Activated naive CD4-positive, alpha-beta T cell treated with anti-CD3 and anti-CD28 coated beads, Interleukin-2, amount 50 U/mL, for 72 hours (primary cell): ENCODE measurements at places on chromosomes 4 and X. TPM values are rescaled to one million over a fixed set of nuclear protein-coding genes. Genes with fewer than 3 reads are reported as not detected.
A peak's percentile ranks its signal among the peaks of the same experiment; 100 is the strongest.

The SATL1 gene
- not detected for total RNA-seq

- no peak for DNase-seq
These were observed 133.3 kb upstream of the PJA1 start for GRCh38 chrX:69298466-69299140.

DNA sequence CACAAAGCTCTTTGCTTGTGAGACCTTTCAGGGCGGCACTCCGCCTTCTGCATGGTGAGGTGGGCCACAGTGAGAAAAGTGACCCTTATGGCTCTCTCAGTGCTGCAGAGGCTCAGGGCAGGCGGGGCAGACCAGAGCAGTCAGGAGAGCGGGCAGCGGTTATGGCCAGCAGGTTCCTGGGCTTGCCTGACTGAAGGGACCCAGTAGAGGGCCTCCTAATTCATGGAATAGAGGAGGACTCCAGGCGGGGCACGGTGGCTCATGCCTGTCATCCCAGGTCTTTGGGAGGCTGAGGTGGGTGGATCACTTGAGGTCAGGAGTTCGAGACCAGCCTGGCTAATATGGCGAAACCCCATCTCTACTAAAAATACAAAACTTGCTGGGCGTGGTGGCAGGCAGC is 91.4 kb downstream of the CLNK start:
- DNase-seq = no peak

- no peak for DNase-seq
These were observed 482.8 kb upstream of the HTR2C start for GRCh38 chrX:114101081-114101480.

DNA sequence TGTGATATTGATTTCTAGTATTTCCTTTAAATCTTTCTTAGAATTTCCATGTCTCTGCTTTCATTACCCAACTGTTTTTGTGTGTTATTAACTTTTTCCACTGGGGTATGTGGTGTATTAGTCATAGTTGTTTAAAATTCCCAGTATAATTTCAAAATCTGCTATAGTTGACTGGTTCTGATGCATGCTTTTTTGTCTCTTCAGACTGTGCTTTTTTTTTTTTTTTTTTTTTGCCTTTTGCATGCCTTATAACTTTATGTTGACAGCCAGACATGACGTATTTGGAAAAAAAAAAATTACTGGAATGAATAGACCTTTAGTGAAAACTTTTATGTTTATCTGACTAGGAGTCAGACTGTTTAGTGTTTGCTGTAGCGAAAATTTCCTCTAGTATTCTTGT is 580.4 kb downstream of the ANKRD50 start:
- no peak for DNase-seq

GRCh38 chr4:132266374-132266773 is 882.7 kb upstream of the PCDH10 start:
- no peak for DNase-seq

The F9 gene
- total RNA-seq = not detected

DNA sequence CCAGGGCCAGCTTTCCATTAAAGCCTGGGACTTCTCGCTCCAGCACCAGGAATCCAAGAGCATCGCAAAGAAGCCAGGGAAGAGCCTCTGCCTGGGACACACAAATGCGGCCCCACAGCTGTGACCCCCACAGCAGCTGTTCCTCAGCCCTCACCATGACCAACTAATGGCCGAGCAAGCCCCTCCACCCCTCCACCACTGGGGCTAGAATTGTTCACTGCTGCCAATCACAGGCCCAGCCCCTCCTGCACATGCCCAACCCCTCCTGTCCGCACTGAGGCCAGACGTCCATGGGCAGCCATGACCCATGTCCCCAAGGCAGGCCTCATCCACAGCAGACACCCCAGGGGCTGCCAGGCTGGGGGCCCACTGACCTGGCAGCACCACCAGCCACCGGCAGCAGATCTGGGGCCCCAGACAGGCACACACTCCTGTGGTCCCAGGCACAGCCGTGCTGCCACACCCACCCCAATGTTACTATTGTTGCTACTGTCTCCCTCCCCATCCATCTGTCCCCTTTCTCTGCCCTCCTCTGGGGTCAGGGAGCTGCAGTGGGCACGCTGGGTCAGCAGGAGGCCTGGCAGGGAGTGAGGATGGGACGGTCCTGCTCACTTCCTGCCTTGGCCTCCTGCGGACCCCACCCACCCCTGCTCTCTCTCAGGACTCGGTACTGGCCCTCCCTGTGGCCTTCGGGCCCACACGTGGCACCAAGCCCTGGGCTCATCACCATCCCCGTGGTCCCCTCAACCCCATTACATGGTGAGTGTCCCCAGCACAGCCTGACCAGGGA is 56.0 kb downstream of the ZFYVE28 start:
- DNase-seq = no peak

The STATH gene
- total RNA-seq = not detected

DNA sequence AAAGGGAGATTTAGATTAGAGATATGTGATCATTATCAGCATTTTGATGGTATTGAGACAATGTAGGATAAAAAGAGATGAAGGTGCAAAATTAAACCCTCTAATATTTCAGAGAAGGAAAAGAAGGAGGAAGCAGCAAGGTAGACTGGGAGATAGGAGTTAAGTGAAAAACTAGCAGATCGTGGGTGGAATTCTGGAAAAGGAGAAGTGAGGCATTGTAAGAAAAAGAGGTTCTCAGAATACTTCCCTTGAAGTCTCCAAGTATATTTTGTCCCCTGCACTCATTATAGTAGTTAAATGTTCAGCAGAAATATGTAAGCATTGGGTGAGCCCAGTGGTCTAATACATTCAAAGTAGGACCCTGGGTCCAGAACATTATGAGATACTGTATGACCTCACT is 30.3 kb downstream of the COPS4 start:
- DNase-seq = no peak

DNA sequence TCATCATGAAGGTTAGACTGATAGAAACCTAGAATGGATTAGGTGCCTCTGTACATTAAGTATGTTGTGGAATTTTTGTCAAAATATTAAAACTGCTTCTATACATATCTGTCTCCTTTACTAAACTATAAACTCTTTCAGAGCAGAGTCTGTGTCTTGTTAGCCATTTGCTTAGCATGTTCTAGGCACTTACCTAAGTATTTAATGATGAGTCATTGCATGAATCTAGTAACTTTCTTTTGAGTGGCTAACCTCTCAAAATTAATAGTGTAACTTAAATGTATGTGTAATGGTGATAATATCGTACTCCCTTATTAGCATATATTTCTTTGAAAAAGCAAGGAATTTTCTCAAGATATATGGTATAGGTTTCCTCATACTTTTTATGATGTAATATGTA is 57.8 kb downstream of the RAP1GDS1 start:
- no peak for DNase-seq

The IQSEC2 gene
- not detected for total RNA-seq

GRCh38 chr4:6162885-6163284 is 37.5 kb downstream of the JAKMIP1 start:
- no peak for DNase-seq

The TMEM31 gene
- 1.0 TPM for total RNA-seq

DNA sequence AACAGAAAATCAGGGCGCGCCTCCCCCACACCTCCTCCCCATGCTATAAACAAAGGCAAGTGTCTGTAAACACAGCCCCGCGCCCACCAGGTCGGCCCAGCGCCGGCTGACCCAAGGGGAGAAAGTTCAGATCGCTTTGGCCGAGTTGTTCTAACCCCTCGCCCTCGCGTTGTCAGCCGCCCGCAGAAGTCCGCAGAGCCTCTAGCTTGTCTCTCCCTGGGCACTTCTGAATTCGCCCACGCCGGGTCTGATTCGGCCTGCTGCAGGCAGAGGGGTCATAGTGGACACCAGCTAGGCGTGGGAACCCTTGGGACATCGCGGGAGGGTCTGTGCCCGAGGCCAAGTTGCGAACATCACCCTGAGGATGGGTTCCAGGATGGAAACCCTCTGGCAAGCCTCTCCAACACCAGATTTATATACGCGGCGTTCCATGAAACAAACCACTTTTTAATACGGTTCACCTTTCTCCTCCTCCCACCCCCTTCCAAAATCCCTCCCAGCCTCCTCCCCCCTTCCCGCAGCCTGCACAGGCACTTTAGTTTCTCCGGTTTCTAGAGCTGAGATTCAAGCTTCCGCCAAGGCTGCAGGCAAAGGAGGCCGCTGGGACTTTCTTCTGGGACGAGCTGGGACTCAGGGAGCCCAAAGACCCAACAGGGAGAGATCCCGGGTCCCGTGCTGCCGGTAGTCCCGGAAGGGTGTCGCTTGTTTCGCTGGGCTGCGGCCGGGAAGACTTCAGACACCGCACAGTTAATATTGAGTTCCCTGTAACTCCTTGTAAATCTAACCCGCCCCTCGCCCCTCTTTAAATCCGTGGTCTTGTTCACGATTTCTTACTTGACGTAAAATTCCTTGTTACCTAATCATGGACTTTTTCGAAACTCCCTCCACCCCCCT is 4.7 kb downstream of the HAND2 start:
- DNase-seq = no peak

The CSAG3 gene
- total RNA-seq = not detected

DNA sequence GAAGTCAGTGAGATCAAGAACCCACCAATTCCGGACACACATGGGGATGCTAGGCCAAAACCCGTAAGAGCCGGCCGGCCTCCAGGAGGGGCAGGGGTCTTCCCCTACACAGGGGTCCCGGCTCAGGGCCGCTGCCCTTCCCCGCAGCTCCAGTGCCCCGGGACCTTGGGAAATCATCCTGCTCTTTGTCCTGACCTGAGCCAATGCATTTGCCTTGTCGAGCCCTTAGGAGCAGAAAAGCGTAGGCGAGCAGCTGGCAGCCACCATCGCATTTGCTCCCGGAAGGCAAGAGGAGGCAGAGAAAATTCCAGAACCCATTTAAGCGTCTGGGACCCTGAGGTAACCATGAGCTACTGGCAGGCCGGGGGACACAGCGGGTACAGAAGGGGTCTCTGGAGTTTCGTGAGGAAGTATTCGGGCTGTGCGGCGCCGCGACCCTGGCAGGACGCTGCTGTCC is 7.4 kb upstream of the TNIP2 start:
- no peak for DNase-seq

GRCh38 chr4:53722110-53722509 is 130.8 kb upstream of the LNX1 start:
- DNase-seq = no peak

- DNase-seq = no peak
These were observed 99.0 kb downstream of the DHRSX start for GRCh38 chrX:2401590-2402360.

- peak; percentile 29 for DNase-seq
These were observed 16.1 kb upstream of the USO1 start for GRCh38 chr4:75708218-75708691.

DNA sequence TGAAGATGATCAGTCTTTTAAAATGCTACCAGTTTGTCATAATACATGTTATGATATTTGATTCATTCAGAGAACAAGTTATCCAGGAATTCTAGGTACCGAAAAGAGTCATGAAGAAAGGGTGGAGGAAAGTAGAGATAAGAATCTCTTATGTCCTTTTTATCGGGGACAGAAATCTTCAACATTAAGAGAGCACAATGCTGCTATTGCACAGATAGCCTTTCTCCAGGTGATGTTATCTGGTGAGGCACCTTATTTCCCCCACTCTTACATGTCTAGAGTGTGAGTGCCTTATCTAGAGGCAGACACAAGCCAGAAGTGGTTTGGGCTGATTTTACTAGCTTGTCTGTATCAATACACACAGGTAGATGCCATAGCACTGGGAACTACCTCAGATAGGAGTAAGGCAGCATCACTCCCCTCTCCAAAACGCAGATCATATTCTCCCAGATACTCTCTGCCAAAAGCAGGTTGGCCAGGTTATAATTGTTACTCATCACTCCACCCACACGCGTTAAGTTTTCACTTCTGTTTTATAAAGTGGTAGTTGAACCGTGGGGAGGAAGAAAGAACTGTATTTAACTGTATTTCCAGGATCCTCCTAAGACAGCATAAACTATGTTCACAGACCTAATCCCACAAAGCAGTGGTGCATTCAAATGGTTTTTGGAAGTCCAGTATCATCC is 38.4 kb downstream of the AREG start:
- DNase-seq = no peak

The UNC5C gene
- total RNA-seq = not detected

DNA sequence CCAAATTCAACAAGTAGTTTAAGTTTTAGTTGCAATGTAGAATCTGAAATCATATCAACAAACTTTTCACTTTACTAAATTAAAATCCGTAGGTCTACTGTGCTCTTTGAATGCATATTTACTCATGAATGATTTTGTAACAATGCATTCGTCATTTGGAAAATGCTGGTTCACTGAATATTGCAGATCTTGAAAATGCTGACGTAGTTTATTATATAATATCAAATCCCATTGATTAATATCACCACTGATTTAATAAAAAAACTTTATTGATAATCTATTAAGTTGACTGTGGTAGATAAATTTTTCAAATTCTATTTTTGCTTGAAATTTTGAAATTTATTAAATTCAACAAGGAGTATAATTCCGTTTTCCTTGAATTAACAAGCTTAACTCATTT is 540.0 kb downstream of the GRID2 start:
- DNase-seq = no peak

The DCAF4L1 gene
- total RNA-seq = 0.27 TPM

DNA sequence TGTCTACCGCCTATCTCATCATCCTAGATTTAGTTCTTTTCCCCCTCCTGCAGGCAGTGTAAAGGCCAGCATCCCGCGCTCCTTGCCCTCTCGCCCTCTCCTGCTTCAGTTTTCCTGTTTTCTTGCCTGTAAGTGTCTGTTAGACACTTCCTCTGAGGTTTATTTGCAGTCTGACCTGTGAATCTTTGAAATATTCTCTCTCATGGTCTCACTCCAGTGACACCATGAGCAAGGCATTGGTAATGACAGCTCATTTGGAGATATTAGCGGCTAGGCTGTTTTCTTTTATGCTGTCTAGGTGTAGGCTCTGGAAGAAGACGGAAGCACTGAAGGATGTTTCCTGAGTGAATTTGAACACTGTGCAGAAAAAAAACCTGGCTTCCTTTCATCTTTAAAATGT is 179.6 kb downstream of the KDR start:
- no peak for DNase-seq
